ENCODE measurements at places on chromosomes 1 and 21. TPM values are rescaled to one million over a fixed set of nuclear protein-coding genes. Genes with fewer than 3 reads are reported as not detected.

Gene UBXN10
- total RNA-seq = not detected

Gene NBPF10
- 0.28 TPM for total RNA-seq

Gene KRTAP20-3
- not detected for total RNA-seq

Gene LCE2A
- total RNA-seq = not detected

Gene FCRL2
- not detected for total RNA-seq

Gene TDRD5
- not detected for total RNA-seq

Gene BRDT
- total RNA-seq = not detected

Gene NUF2
- 5.3 TPM for total RNA-seq

Gene ANP32E
- total RNA-seq = 35.8 TPM

Measured in dermis blood vessel endothelial cell (primary cell).